Fibroblast of skin of abdomen (primary cell): ENCODE measurements at places on chromosomes 7 and 10.
A peak's percentile ranks its signal among the peaks of the same experiment; 100 is the strongest.

DNA sequence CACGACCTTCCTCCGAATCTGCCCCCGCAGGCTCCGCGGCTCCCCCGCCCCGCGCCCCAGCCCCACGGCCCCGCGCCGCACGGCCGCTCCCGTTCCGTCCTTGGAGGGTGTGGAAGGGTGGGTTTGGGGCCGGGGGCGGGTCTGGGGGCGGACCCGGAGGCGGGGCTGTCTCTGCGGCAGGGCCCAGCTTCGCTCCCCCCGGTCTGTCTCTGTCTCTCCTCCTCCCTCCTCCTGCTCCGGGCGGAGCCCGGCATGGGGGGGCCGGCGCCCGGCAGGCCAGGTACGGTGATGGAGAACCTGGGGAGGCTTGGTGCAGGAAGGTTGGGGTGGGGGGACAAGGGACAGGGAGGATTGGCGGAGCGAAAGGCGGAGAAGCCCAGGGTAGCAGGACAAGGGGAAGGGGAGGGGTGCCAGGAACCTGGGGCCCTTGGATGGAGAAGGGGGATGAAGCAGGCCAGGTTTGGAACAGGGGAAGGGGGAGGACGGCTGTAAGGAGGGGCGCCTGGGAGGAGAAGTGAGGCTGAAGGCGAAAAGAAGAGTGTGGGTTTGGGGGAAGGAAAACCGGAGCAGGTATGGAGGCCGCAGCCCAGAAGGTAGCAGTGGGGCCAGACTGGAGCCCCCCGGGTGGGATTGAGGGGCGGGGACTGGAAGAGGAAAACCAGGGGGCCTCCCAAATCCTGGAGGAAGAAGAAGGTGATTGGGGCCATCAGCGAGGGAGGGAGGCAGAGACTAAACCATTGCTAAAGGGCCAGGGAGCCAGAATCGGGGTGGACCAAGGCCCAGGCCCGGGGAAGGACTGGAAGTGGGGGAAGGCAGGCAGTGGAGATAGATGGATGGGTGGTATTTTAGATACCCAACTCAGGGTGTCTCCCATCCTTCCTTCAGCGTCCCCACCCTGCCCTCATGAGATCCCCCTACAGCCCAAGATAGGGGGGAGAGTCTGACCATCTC, at the start of gene NYAP1:
Gene NYAP1 (plus strand): TSS at position 206 of the 951 bp plus-strand sequence. CDS start 1,385 bp downstream, outside the sequence.
- peak; percentile 57 for DNase-seq

- no peak for DNase-seq
These were observed 148.5 kb upstream of the PITRM1 start for GRCh38 chr10:3321123-3321522.

DNA sequence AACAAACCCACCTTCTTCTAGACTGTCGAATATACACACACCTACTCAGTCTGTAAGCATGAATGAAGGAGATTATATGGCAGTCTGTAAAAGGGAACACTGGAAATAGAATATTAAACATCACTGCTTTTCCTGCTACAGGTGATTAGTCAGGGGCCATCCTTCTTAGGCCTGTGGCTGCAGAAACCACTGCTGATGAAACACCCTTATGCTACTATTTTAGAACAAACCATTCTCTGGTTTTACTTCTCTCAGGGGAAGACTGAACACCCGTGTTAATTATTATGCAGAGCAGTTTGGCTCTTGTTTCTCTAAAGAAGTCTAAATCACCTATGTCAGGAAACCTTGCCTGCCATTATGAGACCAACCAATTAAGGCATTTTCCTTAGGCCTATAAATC, 351.1 kb upstream of the KLF6 start:
- DNase-seq, result no peak

DNA sequence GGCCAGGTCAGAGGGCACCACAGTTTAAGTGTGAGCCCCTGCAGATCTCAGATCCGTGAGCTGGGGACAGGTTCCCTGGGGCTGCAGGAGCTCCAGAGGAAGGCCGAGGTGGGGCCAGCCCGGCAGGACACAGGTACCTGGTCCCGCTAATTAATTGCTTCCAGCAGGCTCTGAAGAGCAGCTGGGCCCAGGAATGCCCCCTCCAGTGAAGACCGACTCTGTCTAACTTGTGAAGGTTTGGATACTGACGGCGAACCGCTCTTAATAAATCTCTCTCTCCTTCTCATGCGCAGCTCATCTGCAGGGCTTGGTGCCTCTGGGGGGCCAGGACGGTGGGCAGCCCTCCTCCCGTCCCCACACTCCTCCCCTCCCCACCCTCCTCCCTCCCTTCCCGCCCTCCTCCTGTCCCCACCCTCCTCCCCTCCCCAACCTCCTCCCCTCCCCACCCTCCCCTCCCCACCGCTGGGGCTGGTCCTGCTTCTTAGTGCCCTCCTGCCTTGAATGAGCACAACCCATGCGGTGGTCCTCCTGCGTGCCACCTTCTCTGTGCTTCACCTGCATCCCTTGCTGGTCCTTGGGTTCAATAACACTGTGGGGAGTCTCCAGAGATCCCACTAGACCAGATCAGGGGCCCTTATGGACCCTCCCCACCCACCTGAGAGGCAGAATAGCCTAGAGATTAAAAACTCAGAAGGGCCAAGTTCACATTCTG, 38.3 kb downstream of the PDGFA start:
- DNase-seq, result no peak

- DNase-seq, result no peak
These were observed 45.1 kb downstream of the PIP4K2A start for GRCh38 chr10:22669163-22669711.

- no peak for DNase-seq
These were observed 47.6 kb downstream of the ABRAXAS2 start for GRCh38 chr10:124849111-124849773.

- DNase-seq, result peak; percentile 11
These were observed 270.6 kb upstream of the MAGI2 start for GRCh38 chr7:79723833-79724618.

GRCh38 chr10:1942478-1942877, 205.2 kb upstream of the ADARB2 start:
- DNase-seq, result no peak

DNA sequence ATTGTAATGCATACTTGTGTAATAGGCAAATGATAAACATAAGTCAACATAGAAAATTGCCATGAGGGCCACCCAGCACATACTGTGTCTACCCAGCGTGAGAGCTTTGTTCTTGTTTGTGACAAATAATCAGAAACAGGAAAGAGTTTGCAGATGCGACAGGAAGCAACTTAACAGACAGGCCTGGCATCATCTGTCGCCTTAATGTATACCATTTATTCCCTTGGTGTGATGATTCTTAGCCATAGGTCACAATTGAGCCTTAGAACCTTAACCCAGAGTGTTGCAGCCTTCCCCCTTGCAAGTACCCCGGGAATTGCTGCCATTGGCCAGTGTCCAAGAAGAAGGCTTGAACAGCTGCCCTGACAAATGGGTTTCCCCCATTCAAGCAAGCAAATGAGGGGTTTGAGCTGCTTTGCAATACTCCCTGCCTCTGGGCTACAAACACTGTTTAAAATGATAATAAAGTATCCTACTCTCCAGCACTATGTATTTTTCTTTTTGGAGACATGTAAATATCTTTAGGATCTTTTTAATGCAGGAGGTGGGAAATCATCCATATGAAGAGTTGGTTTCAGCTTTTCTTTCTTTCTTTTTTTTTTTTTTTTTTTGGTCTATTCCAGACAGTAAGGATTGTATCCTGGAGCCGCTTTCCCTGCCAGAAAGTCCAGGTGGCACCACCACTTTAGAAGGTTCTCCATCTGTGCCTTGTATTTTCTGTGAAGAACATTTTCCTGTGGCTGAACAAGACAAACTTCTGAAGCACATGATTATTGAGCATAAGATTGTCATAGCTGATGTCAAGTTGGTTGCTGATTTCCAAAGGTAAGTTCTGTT, 80.0 kb downstream of the ZNF277 start:
- DNase-seq, result no peak

DNA sequence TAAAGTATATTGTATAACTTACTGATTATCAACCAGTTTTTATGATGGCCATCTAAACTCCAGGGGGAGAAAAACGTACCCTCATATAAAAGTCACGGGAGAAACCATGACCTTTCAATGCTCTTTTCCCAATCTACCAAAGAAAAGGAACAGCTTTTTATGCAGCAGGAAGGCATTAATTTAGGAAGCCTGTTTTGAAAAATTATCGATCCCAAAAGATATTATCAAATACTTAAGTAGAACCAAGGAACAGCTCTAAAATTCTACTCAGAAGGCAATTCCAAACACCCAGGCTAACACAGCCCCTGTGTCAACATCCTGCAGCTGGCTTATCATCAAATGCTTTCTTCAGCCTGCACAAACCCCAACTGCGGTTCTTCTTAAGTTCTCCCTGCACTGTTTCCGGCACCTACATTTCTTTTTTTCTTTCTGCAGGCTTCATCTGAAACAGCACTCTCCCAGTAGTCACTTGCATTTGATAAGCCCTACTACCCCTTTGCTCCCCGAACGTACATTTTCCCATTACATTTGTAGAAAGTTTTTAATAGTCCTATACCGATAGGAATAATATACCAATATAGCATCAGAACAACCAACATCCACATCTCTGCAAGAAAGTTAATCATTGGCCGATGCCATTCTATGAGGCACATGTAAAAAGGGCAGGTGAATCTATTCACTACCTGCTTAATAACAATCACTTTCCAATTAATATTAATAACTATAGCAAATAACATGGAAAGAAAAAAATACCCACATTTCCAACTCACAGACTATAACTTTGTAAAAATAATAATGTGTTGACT, 47.9 kb downstream of the PIP4K2A start:
- no peak for DNase-seq

- DNase-seq, result peak; percentile 13
These were observed 36.6 kb downstream of the SCIN start for GRCh38 chr7:12607134-12607533.

- DNase-seq, result no peak
These were observed 322.6 kb upstream of the SEMA3D start for GRCh38 chr7:85509476-85509875.

GRCh38 chr7:128939861-128940410, 2.2 kb downstream of the IRF5 start:
- no peak for DNase-seq

- DNase-seq, result no peak
These were observed 38.8 kb upstream of the CACUL1 start for GRCh38 chr10:118793545-118793944.

DNA sequence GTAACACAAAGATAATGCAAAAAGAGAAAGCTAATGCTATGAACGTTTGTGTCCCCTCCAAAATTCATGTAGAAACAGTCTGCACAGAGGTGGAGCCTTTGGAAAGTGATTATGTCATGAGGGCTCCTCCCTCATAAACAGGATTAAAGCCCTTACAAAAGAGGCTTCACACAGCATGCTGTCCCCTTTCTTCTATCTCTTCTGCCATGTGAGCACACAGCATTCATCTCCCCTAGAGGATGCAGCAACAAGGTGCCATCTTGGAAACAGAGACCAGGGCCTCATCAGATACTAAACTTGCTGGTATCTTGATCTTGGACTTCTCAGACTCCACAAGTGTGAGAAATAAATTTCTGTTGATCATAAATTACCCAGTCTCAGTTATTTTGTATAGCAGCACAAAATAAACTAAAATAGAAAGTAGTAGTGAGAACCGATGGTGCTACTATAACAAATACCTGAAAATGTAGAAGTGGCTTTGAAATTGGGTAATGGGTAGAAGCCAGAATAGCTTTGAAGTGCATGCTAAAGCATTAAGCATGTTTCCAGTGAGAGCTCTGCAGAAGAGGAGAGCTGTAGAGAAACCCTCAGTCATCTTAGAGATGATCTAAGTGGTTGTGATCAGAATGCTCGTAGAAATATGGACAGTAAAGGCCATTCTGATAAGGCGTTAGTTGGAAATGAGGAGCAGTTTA, 108.7 kb downstream of the DNAJC1 start:
- DNase-seq, result no peak
